ENCODE measurements at places on chromosomes 5 and 9.

GRCh38 chr9:35828716-35829083 is at the start of gene FAM221B:
TSS of gene FAM221B (minus strand) at chr9:35828732. CDS start at chr9:35826161, 2,571 bp downstream.
- DNase-seq: no peak

GRCh38 chr5:113806250-113806649 is 292.8 kb downstream of the YTHDC2 start:
- no peak for DNase-seq

DNA sequence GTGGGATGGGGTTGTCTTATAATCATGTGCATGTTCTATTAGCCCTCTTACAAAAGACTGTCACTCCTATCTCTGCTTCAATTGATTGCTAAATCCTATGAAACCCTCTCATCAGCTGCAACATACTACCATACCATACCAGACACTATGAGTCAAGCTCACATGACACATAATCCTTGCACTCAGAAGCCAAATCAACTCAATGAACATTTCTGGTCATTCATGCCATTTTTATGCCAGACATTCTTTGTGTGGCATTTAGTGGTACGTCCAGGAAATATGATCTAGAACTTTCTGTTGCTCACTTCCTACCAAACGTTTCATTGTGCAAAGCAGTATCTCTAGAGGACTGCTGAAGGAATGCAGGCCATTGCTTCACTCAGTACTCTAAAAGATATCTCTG is 159.2 kb upstream of the GNA14 start:
- no peak for DNase-seq

GRCh38 chr5:119347574-119347973 is 8.2 kb upstream of the TNFAIP8 start:
- no peak for DNase-seq
